ENCODE measurements at places on chromosomes 3 and 15.

DNA sequence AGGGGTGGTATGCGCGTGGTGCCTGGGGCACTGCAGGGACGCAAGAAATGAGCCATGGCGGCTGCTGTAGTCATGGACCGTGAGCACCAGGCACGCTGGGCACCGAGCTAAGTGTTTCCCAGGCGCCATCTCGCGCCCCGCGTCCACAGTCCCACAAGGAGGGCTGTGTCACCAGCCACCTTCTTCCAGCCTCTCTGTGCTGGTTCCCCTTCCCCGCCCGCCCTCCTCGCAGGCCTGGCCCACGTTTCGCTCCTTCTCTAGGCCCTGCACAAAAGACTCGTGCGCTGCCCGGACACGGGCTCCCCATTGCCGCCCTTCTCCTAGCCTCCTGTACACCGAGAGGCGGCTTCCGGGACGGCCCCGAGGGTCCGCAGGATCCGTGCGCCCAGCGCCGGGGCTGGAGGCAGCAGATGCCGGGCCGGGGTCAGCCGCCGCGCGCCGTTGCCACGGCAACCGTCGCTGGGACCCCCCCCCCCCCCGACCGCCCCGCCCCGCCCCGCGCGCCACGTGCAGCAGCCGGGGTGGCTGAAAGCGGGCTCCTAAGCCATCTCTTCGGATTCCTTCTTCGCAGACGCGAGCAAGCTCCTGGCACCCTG, 113.4 kb downstream of the SRGAP3 start:
- no peak for DNase-seq

DNA sequence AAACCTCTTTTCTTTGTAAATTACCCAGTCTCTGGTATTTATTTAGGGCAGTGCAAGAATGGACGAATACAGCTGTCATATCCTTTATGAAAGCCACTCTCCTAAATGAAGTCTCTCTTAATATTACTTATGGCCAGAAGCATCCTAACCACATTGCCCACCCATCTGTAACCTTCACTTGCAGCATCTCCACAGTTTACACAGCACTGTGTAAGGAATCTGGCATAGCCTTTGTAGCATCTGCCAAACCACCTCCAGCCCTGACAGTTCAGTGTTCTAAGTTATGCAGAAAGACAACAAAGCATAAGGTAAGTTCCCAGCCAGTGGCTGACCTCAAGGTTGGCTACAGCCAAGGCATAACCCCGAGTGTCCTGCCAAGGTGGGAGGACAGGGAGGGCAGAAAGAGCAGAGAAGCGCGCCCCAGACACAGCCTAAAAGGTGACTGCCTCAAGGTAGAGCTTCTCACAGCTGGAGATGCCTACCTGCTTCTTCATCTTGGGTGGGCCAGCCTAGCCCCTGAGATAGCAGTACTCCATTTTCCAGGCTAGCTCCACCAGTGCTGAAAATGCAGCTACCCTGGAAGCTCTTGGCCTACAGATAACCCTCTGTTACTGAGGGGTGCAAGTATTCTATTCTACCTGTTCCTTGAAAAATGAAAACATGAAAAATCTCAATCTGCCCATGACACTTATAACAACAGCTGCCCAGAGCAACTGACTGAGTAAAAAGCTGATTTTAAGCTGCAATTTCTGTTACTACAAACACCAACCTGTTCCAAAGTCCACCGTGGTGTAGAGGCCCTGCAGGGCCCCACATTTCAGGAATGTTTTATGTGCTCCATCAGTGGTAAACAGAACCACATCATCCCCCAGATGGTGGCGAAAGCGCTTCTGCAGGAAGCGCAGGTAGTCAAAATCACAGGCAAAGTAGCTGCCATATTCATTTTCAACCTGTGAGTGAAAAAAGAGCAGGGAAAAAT, 39.3 kb downstream of the GLB1 start:
- no peak for DNase-seq

- DNase-seq = no peak
These were observed 112.5 kb upstream of the MLF1 start for GRCh38 chr3:158458464-158458863.

DNA sequence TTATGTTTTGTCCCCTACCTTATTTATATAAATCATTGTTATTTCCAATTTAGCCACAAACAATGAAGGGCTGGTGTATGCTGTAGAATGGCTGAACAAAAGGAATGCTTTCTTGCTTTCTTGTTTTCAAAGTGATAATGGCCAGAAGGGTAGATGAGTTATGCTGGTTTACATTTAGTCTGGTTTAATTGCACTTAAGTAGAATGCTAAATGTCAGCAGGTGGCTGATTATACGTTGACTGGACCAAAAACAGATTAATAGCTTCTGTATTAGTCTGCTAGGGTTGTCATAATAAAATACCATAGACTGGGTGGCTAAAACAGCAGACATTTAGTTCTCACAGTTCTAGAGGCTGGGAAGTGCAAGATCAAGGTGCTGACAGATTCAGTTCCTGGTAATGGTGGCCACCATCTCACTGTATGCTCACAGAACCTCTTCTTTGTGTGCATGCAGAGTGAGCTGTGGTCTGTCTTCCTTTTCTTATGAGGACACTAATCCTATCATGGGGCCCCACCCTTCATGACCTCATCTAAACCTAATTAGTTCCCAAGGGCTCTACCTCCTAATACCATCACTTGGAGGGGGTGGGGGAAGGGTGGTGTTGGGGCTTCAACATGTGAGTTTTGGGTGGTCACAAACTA, 17.1 kb upstream of the XIRP1 start:
- DNase-seq = no peak

DNA sequence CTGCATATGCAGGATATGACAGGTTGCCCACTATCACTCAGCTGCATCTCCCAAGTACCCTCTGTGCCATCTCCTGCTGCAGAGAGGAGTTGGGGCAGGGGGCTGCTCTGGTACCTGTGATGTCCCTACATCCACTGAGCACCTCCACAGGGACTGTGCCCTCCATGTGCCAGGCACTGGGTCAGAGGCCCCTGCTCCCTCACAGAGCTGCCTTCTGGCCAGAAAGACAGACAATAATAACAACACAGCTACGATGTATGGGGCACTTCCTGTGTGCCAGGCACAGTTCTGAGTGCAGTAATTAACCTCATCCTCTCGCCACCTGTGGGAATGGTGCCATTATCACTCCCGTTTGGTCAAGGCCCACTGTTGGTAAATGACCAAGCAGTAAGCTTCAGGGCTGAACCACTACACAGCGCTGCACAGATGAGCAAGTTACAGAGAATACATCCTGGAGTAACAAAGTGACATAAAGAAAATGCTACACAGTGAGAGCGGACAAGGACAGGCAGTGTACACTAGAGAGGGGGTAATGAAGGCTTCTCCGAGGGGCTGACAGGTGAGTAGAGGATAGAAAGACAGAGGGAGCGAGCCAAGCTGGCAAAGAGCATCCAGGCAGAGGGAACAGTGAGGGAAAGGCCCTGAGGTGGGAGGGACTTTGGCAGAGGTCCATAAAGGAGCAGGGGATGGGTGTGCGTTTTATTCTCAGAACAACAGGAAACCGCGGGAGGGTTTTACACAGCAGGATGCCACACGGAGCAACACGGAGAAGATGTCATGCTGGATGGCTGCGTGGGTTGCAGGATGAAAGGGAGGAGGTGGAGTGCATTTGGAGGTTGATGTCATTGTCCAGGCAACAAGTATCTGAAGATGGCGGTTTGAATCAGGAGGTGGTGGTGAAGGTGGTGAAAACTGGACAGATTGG, 13.6 kb downstream of the WNT7A start:
- DNase-seq = no peak
